Pons (tissue), 1 donor: ENCODE measurements at places on chromosomes 3 and 15.

DNA sequence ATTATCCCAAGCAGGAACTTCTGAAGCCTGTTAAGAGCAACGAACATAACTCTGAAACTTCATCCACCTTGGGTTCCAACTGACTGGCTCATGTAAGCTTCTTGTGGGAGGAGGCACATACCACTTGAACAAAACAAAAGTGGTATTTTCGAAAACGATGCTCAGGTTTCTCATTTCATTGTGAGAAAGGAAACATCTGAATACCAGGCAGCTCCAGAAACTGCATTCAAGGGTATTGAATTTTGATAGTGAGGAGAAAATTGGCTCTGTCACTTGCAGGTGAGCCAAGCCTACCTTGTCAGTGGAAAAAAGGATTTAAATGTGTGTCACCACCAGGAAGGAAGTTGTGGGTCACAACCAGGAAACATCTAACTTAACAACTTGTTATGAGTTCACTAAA, 218.1 kb upstream of the SATB1 start:
- DNase-seq: no peak

GRCh38 chr3:189748046-189748445, 116.9 kb downstream of the TP63 start:
- DNase-seq: no peak

DNA sequence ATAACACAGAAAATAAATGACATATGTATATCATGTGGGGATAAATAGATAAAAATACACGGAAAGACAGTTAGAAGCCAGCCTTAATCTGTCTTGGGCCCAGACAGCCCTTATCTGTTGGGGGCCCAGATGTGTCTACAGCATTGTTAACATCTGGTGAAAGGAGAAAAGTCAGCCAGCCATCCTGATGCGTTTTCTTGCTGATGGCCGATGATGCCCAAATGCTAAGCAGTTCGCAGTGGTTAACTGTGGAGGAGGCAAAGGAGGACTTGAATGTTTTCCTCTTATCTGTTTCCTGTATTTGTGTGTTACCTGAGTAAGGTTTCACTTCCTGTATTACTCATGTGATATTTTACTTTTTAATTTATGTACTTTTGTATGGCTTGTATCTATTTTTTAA, 46.2 kb downstream of the NOX5 start:
- no peak for DNase-seq

DNA sequence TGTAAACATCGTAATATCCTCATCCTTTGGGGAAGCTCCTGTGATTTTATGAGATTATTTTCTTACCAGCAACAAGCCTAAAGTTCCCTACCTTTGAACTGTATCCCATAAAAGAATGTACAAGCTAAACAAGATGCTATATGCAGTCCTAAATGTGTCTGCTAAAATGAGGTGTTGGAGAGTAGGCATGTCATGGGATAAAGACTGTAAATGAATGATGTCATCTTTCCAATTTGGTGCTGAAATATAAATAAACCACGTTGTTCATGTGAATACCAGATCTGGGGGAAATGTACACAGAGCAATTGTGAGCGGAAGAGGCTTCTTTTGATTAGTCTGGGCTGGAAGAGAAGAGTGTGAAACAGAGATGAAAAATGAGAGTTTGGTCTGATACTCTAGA, 214.9 kb upstream of the WNT5A start:
- DNase-seq: no peak

- DNase-seq: peak; percentile 52
These were observed 2.0 kb downstream of the GALNT15 start for GRCh38 chr3:16176391-16177030.

DNA sequence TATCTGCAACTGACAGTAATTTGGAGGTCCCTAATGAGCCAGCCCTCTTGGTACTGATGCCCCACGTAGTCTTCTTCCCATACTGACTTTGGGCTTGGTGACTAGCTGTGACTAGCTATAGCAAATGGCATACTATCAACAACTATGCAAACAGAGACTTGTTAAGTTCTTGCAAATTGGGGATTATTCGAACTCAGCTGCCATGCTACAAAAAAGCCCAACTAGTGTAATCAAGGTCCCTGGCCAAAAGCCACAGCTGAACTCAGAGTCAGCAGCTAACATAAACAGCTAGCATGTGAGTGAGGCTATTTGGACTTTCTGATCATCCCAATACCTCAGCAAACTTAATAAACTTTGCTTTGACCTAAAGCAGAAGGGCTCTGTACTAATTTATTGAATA, 121.2 kb upstream of the PLXND1 start:
- peak; percentile 16 for DNase-seq

DNA sequence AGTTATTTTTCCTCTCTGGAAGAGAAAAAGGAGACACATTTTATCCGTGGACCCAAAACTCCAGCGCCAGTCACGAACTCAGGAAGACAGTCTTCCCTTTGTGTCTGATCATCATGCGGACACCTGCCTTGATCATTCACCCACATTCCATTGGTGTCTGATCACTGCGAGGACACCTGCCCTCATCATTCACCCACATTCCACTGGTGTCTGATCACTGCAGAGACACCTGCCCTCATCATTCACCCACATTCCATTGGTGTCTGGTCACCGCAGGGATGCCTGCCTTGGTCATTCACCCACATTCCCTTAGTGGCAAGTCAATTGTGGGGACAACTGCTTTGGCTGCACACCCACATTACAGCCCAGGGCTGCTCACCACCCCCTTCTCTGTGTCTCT, 148.9 kb downstream of the ROBO1 start:
- DNase-seq: no peak

DNA sequence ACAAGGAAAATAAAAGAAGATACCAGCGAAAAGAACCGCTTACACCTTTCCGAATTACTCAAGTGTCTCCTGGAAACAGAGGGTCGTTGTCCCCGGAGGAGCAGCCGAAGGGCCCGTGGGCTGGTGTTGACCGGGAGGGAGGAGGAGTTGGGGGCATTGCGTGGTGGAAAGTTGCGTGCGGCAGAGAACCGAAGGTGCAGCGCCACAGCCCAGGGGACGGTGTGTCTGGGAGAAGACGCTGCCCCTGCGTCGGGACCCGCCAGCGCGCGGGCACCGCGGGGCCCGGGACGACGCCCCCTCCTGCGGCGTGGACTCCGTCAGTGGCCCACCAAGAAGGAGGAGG, 325 bp downstream of the ALCAM start:
- DNase-seq: no peak

GRCh38 chr3:8739757-8740504, 6.3 kb downstream of the CAV3 start:
- no peak for DNase-seq

- DNase-seq: no peak
These were observed 1278.5 kb downstream of the NSUN3 start for GRCh38 chr3:95341314-95341713.

GRCh38 chr3:49976942-49977341, 37.0 kb downstream of the RBM6 start:
- DNase-seq: no peak

- DNase-seq: no peak
These were observed 37.1 kb upstream of the SLC4A7 start for GRCh38 chr3:27521179-27521871.

- no peak for DNase-seq
These were observed 133.6 kb upstream of the PRICKLE2 start for GRCh38 chr3:64358853-64359252.

- no peak for DNase-seq
These were observed 29.8 kb downstream of the ALS2CL start for GRCh38 chr3:46663591-46664135.
